Activated CD4-positive, alpha-beta T cell treated with anti-CD3 and anti-CD28 coated beads, Interleukin-2, amount 10 ng/mL, durations not matched to agents 7 days and 5 days (primary cell): ENCODE measurements at places on chromosomes 7 and 10.
A peak's percentile ranks its signal among the peaks of the same experiment; 100 is the strongest.

- no peak for DNase-seq
These were observed 15.0 kb downstream of the NOD1 start for GRCh38 chr7:30463405-30464145.

DNA sequence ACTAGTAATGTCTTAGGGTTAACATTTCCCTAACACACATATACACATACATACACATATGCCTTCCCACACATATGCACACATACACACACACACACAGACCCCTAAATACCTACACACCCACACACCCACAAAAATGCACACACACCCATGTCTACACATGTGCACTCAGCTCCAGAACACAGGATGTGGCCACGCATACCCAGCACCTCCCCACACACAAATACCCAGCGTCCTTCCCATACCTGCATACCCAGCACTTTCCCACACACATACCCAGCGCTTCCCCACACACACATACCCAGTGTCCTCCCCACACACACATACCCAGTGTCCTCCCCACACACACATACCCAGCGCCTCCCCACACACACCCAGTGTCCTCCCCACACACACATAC, 534.9 kb downstream of the DNAJB6 start:
- DNase-seq = peak; percentile 19

DNA sequence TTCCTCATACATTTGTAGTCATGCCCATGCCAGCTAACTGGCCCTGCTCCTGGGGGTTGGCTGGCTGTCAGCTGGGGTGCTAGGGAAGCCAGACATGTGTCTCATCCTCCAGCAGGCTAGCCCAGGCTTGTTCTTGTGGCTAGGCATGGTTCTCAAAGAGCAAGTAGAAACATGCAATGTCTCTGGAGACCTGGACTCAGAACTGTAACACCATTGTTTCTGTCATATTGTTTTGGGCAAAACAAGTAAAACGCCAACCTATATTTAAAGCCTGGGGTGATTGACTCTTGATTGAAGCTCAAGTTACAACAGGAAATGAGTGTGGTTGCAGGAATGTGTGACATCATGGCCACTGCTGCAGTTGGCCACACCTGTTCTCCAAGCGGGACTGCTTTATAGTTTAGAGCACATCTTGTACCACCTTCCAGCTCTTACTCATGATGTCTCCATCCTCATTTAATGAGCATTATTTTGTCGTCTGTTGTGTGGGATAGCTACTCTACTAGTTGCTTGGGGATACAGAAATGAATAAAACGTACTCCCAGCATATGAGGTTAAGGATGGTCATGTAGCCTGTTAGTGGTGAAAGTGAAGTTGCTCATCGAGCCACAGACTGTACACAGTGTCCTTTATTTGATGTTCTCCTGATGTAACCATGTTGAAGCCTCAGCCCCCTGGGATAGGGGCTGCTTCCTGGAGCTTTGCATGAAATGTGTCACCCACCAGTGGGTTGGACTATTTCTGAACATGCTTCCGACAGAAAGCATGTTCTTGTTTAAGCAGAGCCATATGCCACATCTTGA, 168.4 kb downstream of the SORCS3 start:
- no peak for DNase-seq

- peak; percentile 47 for DNase-seq
These were observed 1.6 kb downstream of the GLUD1 start for GRCh38 chr10:87092861-87093631.

- DNase-seq = no peak
These were observed 22.7 kb downstream of the FAM237B start for GRCh38 chr7:90298145-90299038.

DNA sequence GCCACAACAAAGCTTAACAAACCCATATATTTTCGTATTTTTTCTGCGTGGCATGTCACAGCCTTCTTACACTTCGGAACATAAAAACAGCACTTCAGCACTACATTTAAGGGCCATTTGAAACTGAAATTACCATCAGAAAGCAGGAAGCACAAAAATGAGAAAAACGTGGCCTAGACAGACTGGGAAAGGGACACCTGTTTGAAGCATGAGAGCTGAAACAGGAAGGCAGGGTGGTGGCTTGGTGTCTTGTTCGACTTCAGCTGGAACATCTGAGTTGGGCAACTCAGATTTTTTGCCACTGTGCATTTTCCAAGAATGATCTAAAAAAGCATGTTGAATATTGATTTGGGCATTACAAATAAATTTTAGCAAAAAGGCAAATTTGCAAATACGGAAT, 243.2 kb downstream of the ELMO1 start:
- DNase-seq = no peak

DNA sequence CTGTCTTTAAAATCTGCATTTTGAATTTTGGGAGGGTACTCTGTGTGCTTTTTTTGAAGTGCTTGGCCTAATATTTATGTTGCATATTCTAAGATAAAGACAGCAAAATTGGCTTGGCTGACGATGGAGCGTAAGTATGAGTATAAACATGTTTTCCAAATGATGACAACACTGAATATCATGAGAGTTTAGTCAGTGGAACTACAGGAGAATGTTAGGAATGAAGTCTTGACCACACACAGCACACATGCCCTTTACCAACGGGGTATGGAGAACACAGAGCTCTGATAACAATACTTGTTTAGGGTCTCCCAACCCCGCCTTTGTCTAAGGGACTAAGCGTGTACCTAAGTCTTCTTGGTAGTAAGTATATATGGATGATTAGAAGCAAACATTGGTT, 253.9 kb upstream of the FZD8 start:
- DNase-seq = no peak

DNA sequence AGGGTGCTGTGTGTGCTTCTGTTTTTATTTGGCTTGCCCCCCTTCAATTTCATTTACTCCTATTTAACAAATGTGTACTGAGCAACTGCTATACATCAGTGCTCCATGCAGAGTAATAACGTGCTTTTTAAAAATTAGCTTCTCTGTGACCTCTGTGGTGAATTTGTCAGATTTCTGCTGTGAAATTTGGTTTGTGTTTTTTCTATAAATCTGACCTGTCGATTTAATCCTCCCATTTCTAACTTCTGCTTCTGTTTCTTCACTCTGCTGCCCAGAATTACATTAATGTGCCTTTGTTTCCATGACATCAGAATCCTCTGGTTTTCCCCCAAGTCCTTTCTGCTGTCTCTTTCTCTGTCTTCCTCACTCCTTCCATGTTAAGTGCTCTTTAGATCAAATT, 123.8 kb upstream of the CACNA2D1 start:
- no peak for DNase-seq

- peak; percentile 80 for DNase-seq
These were observed 43.3 kb upstream of the NFKB2 start for GRCh38 chr10:102352066-102352715.
